Amniotic epithelial cell (primary cell): ENCODE measurements at places on chromosomes 4 and X.

- no peak for DNase-seq
Observed at GRCh38 chr4:25299476-25300203, 12.9 kb upstream of the ZCCHC4 start.

DNA sequence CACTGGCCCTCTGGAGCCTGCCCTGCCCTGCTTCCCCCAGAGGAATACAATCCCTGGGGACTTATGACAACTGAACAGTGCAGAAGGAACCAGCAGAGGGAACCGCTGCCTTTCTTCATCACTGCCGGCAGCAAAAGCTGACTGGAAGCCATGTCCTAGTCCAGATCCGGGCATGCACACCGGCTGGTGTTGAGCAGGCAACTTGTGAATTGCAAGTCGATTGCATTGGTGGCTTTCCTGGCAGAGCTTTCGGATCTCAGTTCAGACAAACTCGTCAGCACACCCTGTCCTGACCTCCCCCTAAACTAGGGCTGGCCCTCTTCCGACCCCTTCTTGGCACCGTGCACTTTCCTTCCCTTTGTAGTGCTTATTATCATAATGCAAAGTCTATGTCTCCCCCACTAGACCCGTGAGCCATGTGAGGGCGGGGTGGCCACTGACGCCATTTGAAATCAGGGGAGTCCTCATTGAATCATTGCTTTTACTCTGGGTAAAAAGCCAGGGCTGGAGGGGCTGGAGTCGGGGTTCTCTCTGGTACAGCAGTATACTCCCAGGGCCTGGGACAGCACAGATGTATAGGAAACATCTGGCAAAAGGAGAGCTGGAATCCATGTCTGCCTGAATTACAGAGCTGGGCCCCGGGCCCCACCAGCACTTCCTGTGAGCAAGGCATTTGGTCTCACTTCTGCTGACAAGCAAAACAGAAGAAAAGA lies 1.8 kb downstream of the ARHGAP4 start:
- peak; percentile 20 for DNase-seq

DNA sequence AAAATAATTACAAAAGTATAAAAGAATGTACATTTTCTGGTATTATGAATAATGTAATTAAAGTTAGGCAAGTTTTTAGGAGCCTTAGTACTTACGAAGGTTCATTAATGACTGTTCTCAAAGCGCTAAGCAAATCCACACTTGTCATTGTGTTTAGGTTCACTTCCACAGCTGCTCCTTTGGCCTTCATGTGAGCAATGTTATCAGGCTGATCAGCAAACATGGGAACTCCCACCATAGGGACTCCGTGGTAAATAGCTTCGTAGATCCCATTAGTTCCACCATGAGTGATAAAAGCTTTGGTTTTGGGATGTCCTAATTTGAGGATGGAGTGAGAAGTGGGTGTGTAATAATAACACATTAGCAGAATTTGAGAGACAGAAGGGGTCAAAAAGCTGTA lies 45.1 kb downstream of the UGT2A2 start:
- DNase-seq: no peak

GRCh38 chr4:62408454-62408853 lies 1208.3 kb downstream of the ADGRL3 start:
- DNase-seq: no peak

- no peak for DNase-seq
Observed at GRCh38 chr4:89113415-89113814, 2.1 kb downstream of the TIGD2 start.

- DNase-seq: peak; percentile 64
Observed at GRCh38 chr4:153514001-153514526, 47.9 kb downstream of the TMEM131L start.

- no peak for DNase-seq
Observed at GRCh38 chrX:5324546-5324945, 904.1 kb downstream of the NLGN4X start.

DNA sequence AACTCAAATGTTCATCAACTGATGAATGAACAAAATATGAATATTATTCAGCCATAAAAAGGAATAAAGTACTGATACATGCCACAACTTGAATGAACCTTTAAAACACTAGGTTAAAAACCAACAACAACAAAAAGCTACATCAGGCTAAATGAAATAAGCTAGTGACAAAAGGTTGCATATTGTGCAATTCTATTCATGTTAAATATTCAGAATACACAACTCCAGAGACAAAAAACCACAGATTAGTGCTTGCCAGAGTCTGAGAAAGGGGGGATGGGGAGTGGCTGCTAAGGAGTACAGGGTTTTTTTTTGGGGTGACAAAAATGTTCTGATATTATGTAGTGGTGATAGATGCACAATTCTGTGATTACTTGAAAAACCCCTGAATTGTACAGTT lies 58.5 kb downstream of the HAUS3 start:
- peak; percentile 51 for DNase-seq

DNA sequence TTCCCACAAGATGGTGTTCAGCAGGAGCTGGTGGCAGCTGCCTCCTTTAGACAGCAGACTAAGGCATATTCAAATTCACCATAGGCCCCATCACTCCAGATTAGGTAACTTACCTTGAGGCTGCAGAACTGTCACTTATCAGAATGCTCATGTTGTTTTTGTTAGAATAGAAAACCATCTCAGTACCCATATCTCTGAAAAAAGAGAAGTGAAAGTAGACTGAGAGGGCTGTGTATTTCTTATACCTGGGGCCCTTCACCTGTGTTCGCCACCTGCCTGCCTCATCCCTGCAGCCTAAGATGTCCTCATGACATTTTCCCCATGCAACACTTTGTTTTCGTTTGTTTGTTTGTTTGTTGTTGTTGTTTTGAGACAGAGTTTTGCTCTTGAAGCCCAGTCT lies 32.9 kb upstream of the SPRY1 start:
- DNase-seq: no peak

DNA sequence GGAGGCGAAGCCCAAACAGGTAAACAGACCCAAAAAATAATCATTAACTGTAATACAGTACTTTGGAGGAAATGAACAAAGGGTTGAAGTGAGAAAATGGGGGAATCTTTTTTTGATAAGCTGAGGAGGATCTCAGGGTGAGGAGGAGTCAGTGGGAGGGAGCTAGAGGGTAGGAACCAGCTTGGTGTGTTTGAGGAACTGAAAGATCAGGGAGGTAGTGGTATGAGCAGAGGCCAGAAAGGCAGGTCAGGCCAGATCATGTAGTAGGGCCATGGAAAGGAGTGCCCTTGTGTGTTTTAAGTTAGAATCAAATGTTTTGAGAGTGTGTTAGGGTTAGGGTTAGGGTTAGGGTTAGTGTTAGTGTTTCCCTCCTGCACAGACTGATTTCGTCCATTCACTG lies 48.8 kb downstream of the PPP2R2C start:
- DNase-seq: no peak
